ENCODE measurements at places on chromosomes 7 and 10.
A peak's percentile ranks its signal among the peaks of the same experiment; 100 is the strongest.

GRCh38 chr10:7085913-7086589, 324.8 kb downstream of the SFMBT2 start:
- no peak for DNase-seq

GRCh38 chr7:90474284-90475210, 5.1 kb downstream of the PTTG1IP2 start:
- no peak for DNase-seq

DNA sequence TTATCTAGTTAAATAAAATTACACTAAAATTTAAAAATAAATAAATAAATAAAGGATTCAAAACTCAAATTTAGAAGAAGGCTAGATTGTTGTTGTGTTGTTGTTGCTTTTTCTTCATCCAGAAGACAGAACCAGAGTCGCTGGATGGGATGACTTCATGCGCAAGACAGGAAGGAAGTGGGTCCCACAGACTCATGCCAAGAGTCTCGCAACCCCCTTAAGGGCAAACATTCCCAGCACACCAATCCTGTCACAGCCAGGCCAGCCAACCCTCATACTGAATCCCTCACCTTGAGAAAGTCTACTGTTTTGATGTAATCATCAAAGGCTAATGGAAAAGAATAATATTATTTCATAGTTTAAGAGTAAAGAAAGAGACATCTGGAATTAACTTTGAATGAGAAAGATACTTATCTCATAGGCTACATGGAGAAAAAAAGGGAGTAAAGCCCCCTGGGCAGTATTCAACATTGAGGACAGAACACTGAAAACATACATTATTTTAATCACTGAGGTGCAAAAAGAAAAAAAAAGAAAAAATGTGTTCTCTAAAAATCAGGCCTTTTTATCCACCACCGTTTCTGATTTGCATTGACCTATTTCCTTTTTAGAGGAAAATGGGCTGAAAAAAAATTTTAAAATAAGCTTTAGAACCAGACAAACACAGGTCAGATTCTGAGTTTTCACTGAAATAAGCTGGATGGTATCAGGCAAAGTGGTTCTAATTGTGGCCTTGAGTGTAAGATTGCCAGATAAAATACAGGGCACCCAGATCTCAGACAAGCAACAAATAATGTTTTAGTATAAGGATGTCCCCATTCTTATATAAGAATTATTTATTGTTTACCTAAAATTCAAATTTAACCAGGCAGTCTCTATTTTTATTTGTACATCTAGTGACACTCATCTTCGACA, 826.5 kb downstream of the TNS3 start:
- DNase-seq = no peak

GRCh38 chr7:145411066-145411465, 575.2 kb upstream of the TPK1 start:
- no peak for DNase-seq

DNA sequence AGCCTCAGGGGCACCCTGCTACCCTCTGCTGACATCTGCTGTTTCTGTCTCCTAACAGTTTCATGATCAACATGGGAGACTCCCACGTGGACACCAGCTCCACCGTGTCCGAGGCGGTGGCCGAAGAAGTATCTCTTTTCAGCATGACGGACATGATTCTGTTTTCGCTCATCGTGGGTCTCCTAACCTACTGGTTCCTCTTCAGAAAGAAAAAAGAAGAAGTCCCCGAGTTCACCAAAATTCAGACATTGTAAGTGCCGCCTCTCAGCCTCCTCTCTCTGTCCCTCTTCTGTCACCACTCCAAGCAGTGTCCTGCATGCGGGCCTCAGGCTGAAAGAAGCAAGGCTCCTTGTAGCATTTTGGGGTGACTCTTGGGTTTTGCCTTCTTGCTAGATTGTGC, 39.0 kb downstream of the POR start:
- DNase-seq = no peak

GRCh38 chr10:31687663-31688482, 240.8 kb downstream of the ARHGAP12 start:
- DNase-seq = no peak

GRCh38 chr7:150631866-150632864, at the start of gene GIMAP6:
Gene GIMAP6, minus strand, starts transcription at chr7:150632385. Its CDS starts 2,243 bp downstream, at chr7:150630142.
- peak; percentile 20 for DNase-seq

GRCh38 chr7:152909683-152910544, 150.4 kb downstream of the ACTR3B start:
- no peak for DNase-seq

GRCh38 chr10:128400564-128400963, 274.3 kb upstream of the MKI67 start:
- DNase-seq = no peak

GRCh38 chr7:4216016-4216415, 466.1 kb upstream of the FOXK1 start:
- DNase-seq = no peak

- no peak for DNase-seq
These were observed 180.5 kb downstream of the HIBADH start for GRCh38 chr7:27482219-27482618.

GRCh38 chr7:44787041-44787440, 9.4 kb upstream of the PPIA start:
- no peak for DNase-seq

DNA sequence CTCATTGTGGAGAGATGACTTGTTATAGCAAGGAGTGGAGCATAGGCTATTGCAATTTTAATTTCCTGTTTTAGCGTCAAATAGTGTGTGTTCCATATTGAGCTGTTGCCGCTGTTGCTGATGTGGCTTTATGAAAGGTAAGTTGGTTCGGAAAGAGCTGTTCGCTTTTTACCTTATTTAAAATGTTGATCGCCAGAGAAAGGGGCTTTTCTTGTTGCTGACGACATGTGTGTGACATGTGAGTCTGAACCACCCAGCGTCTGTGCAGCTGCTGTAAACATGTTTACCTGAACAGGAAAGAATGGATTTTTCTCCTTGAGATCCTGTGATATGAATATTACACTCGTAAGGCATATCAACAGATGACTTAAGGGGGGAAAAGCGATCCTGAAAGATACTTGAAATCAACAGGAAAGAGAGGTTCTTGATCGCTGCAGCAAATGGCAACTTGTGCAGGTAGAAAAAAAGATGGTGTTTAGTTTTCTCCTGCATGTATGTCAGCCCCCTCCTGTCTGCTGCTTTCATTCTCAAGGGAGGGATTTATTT, 2.5 kb downstream of the ZEB1 start:
- DNase-seq = peak; percentile 2

DNA sequence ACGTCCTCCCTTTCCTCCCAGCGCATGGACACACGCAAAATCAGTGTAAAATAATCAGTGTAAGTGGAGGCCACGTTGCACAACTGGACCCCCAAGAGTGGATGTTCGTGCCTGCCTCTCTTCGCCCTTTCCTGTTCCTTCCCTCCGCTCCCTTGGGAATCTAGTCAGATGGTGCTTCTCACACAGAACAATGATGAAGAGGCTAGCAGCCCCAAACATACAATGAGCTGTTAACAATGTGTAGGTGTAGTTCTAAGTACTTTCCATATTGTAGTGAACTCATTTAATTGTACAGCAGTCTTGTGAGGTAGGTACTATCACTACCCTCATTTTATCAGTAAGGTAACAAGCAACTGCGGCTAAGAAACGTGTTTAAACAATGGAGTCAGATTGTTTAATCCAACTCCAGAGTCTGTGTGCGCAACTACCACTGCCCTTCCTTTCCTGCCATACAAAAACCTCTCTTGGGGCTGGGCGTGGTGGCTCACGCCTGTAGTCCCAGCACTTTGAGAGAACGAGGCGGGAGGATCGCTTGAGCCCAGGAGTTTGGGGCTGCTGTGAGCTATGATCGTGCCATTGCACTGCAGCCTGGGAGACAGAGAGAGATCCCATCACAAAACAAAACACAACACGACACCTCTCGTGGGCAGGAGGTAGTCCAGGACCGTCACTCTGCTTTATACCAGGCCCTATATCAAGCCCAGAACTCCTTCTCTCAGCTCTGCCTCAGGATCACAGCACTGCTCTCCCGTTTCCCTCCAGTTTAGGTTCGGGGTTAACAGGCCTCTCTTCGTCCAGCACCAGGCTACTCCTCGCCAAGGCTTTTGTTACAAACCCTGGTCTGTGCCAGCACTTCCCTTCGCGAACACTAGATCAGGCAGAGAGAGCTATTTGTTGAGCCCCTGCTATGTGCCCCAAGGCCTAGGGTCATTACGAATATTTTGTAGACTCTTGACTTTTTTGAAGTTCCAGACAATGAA, 1.1 kb downstream of the FKBP9 start:
- no peak for DNase-seq

DNA sequence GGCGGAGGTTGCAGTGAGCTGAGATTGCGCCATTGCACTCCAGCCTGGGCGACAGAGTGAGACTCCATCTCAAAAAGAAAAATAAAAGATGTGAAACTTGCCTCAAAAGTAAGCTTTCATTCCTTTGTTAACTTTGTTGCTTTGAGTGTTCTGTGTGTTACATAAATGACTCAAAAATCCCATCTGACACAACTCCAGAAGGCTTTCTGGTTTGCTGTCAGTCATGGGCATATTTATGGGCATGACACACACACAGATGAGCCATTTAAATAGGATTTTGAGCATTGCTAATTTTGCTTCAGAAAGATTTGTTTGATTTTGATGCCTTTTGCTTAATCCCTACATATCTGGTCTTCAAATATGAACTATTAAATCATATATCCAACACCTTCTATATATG, 82.6 kb downstream of the CACNB2 start:
- no peak for DNase-seq

DNA sequence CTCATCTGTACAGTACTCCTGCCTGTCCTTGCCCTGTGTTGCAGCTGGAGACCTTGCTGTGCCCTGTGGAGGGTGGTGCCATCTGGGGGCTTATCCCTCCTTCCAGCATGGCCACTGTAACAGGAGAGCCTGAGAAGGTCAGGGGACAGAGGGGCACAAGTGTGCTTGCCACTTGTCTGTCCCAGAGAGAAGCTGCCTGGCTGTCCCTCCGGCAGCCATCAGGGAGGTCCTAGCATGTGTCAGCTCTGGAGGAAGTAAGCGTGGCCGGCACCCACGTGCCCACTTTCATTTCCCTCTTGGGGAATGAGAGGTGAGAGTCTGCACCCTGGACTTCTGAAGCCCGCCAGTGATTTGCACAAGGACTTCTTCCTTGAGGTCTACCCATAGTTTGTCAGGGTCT, 97.0 kb upstream of the PPIF start:
- DNase-seq = no peak

GRCh38 chr10:63603709-63604445, 82.7 kb downstream of the REEP3 start:
- no peak for DNase-seq

- no peak for DNase-seq
These were observed 133.5 kb downstream of the DOCK4 start for GRCh38 chr7:112072541-112073245.

DNA sequence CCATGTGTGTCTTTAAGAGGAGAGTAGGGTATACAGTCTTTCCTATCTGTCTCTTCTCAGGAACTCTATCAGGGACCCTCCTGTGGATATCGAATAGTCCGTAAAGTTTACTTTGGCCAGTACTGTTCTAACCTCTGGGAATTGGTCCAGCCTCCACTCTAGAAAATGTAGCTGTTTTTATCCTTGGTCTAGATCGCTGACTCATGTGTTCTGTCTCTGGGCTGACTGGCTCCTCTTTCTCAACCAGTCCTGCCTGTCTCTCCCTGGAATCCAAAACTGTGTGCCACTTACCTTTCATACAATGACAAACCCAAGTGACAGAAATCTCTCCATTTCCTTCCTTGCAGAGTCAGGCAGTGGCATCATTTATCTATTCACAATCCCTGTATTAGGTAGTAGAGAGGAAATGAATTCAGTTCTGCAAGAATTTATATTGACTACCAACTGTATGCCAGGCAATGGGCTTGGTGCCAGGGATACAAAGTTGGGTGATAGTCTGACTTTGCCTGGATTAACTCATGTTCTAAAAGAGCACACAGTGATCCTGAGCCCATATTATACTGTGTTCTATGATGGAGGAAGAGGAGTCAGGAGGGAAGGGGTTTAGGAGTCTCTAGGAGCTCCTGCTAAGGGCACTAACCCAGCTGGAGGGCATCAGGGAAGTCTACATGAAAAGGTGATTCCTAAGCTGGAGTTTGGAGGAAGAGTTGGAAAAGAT, 232.7 kb downstream of the LRMDA start:
- DNase-seq = no peak

DNA sequence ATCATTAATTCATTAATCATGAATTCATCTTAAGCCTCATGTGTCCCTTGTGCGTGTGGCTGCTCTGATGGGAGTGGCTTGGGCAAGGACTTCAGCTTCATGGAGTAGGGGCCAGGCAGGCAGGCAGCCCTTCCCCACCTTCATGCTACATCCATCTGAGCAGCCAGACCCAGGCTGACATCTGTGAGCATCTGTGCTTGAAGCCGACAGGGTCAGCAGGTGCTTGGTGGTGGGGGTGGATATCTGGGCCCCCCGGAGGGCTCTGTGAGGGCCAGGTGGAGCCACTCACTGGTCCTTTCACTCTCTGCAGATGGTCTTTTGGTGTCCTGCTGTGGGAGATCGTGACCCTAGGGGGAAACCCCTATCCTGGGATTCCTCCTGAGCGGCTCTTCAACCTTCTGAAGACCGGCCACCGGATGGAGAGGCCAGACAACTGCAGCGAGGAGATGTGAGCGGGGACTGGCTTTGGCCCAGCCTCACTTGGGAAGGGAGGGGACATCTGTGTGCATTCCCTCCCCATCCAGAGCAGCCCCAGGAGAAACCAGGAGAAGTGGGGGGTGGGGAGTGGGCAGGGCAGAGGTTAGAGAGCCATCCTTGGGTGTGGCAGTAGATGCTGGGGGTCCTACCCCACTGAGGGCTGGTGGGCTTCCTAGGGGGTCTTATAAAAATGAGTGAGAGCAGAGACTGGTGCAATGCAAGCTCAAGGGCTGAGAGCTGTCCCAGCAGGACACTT, 14.7 kb upstream of the CSGALNACT2 start:
- no peak for DNase-seq

DNA sequence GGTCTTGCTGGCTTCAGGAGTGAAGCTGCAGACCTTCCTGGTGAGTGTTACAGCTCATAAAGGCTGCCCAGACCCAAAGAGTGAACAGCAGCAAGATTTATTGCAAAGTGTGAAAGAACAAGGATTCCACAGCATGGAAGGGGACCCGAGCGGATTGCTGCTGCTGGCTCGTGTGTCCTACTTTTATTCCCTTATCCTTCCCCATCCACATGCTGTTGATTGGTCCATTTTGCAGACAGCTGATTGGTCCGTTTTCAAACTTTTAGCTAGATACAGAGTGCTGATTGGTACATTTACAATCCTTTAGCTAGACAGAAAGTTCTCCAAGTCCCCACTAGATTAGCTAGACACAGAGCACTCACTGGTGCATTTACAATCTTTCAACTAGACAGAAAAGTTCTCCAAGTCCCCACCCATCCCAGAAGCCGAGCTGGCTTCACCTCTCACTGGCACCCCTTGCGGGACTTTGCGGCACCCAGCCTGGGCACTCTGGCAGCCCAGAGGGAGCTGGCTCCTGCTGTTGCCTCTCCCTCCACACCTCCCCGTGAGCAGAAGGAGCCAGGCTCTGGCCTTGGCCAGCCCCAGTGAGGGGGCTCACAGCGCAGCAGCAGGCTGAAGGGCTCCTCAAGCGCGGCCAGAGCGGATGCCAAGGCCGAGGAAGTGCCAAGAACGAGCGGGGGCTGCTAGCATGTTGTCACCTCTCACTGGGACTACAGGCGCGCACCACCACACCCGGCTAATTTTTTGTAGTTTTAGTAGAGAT, 369.6 kb upstream of the POT1 start:
- DNase-seq = no peak
